ENCODE measurements at places on chromosomes 6 and 20. TPM values are rescaled to one million over a fixed set of nuclear protein-coding genes. Genes with fewer than 3 reads are reported as not detected.

DNA sequence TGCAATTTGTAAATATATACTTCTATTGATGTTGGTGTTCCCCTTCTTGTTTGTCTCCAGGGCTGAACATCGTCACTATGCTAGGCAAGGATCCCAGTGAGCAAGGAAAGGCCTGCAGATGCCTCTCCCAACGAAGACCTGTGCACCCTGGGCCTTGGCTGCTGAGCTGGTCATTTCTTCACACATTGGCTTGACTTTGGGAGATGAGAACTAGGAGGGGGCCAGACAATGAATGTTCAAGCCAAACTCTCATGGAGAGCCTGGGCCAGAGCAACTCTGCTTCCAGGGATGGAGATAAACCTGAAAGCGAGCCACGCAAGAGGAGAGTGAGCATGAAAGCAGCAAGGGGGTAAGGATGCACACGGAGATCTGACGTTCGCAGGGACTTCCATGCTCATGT lies 104.0 kb downstream of the CLIC5 start:
- DNase-seq: no peak

- no peak for DNase-seq
Measured at GRCh38 chr6:37994223-37994622, 174.7 kb downstream of the ZFAND3 start.

- no peak for DNase-seq
Measured at GRCh38 chr6:141169419-141169818, 963.3 kb upstream of the GJE1 start.

DNA sequence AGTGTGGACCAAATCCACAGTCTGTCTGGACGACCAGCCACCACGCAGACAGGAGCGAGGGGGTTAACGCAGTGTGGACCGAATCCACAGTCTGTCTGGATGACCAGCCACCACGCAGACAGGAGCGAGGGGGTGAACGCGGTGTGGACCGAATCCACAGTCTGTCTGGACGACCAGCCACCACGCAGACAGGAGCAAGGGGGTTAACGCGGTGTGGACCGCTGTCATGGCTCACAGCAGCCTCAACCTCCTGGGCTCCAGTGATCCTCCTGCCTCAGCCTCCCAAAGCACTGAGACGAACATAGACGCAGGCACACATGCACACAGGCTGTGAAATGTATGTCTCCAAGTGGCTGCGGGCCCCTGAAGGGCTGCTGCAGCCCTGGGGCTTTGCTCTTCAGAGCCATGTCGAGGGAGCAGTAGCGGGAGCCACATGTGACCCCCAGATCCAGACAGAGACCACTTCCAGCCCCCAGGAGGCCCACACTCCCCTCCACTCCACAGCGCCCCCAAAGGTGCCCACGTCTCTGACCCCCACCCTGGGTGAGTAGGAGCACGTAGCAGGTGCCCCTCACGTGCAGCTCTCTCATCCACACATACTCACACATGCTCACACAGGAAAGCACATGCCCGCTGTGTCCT lies 98.1 kb downstream of the YTHDF1 start:
- DNase-seq: no peak

GRCh38 chr6:33696548-33697518 lies 14.7 kb downstream of the UQCC2 start:
- peak; percentile 76 for DNase-seq

DNA sequence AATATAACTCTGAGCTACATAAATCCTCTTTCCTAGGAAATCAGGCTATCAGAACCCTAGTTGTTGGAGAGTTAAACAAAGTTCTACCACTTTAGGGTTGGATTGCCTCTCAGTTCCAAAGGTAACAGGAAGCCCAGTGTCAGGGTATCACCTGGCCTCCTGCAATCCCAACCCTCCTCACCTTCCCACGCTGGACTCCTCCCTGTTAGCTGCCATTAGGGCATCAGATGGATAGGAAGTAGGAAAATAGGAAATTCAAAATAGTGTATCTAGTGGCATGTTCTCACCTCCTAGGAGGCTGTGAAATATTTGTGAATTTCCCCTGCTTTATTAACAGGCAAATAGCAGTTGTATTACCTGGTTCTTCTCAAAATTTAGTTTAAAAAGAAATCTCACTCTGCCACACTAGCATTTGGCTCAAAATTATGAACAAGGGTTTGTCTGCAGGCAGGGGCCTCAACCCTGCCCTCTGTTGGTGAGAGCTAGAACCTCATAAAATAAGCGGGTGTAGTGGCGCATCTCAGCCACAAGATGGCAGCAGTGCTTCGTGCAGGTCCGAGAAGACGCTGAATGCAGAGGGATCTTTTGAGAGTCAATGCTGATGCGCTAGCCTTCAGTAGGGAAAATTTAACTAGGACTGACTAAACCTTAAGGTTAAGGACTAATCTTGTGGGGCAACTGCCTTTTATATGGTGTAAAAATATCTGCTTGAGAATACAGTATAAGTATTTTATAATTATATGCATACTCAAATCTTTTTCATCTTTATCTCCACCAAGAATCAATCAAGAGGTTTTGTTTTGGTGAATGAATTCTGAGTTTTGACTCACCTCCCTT lies 209.8 kb upstream of the KCNQ5 start:
- peak; percentile 51 for DNase-seq

The SNPH gene
- 6.0 TPM for total RNA-seq

- DNase-seq: no peak
Measured at GRCh38 chr20:408843-409696, 971 bp downstream of the RBCK1 start.

- peak; percentile 71 for DNase-seq
Measured at GRCh38 chr6:87723170-87724078, 21.4 kb upstream of the AKIRIN2 start.

- DNase-seq: no peak
Measured at GRCh38 chr6:87059943-87060342, 35.0 kb downstream of the CGA start.

- no peak for DNase-seq
Measured at GRCh38 chr6:31829633-31830283, 2.2 kb downstream of the HSPA1B start.

DNA sequence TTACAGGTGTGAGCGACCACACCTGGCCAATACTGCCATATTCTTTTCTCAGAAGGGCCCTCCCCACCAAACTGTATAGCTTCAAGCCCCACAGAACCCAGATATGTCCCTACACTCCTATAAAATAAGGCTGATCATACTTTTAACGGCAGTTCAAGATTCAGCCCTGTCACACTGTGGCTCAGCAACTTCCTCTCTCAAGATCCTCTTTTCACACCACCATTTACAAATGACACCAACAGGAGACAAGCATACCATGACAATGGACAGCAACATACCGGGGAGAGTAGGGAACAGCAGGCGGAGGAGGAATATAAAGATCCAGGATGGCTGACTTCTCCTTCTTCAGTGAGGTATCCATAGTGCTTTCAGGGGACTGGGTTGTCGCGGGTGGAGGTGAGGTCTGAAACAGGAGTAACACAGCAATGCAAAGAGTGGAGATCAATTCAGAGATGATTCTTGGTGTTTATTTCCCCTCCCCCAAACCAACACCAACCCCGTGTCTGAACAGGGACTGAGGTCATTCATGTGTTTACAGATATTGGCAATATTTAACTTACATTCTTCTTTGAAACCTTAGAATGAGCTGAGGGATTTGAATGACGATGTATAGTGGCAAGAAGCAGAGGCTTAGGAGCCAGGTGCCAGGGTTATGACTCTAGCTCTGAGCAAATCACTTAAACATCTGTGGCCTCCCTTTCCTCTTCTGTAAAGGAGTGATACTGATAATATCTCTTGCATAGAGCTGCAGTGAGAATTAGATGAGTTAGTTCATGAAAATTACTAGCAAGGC lies 57.6 kb upstream of the IPCEF1 start:
- DNase-seq: no peak
